ENCODE measurements at places on chromosomes 2 and 18. TPM values are rescaled to one million over a fixed set of nuclear protein-coding genes. Genes with fewer than 3 reads are reported as not detected.

DNA sequence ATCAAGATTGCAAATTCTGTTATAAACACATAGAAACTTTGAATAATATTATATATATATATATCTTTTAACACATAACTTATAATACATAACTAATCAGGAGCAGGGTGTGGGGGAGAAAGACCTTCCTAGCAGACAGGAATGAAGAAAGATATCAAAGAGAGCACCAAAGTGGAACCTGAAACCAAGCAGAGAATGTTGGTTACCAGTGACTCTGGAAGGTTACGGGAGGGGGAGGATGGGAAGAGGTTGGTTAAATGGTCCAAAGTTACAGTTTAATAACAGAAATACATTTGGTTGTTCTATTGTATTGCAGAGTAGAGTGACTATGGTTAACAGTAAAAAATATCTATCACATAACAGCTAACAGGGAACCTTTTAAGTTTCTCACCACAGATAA is 366.7 kb downstream of the LRRTM4 start:
- DNase-seq, result no peak

Gene CCDC121
- 4.3 TPM for total RNA-seq

DNA sequence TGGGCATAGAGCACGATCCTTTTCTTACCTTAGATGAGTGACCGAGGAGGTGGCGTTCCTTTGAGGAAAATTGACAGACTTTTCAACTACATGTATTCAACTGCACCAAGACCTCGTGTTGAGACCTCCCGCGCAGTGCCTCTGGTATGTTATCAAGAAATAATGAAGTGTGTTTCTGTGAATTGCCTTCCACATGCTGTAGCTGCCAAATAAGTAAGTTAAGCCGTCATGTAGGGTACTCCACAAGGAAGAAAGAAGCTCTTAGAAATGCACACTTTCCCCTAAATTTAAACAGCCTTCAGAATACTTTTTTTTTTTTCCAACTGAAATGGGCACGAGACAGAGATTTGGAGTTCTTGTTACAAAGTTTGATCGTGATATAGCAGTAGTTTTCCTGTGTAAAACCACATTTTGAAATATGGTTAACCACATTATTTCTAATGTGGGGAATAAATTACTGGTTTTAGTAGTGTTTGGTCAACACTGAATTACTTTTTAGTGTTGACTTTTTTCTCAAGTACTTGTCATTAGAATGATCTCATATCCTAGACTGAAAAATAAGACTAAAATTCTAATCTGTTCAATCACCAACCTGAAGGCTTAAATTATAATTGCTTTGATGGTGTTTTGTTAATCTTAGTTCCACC is 30.5 kb downstream of the PDK1 start:
- no peak for DNase-seq

Gene DNAJC5G
- 0.19 TPM for total RNA-seq

- no peak for DNase-seq
These were observed 56.9 kb downstream of the WDSUB1 start for GRCh38 chr2:159229476-159230144.

- peak; percentile 76 for DNase-seq
These were observed 3.8 kb downstream of the FHL2 start for GRCh38 chr2:105394951-105395611.
